Esophagus mucosa (tissue), 1 donor: ENCODE measurements at places on chromosomes 4 and X. TPM values are rescaled to one million over a fixed set of nuclear protein-coding genes. Genes with fewer than 3 reads are reported as not detected.

CPXCR1 gene
- total RNA-seq, result not detected

CCDC158 gene
- not detected for total RNA-seq

FDCSP gene
- total RNA-seq, result 53.0 TPM

DNA sequence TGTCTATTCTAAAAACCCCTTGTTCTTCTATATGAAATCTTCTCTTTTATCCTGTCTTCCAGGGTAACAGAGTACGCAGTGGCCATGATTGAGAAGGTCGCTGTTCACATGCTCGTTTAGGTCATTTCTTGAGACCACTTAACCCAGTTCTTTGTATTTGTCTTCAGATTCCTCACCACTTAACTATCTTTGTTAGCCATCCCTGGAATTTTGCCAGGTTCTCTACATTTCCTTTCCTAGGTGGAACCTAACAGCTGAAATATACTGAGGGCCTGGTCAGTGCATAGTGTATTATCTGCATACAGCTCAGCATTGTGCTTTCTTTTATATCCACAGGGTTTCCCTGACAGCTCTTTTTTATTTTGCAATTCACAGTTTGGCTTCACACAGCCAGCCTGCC lies 148.9 kb upstream of the GALNT7 start:
- no peak for ATAC-seq

- ATAC-seq, result no peak
Measured at GRCh38 chrX:105845631-105846030, 23.3 kb downstream of the NRK start.

DNA sequence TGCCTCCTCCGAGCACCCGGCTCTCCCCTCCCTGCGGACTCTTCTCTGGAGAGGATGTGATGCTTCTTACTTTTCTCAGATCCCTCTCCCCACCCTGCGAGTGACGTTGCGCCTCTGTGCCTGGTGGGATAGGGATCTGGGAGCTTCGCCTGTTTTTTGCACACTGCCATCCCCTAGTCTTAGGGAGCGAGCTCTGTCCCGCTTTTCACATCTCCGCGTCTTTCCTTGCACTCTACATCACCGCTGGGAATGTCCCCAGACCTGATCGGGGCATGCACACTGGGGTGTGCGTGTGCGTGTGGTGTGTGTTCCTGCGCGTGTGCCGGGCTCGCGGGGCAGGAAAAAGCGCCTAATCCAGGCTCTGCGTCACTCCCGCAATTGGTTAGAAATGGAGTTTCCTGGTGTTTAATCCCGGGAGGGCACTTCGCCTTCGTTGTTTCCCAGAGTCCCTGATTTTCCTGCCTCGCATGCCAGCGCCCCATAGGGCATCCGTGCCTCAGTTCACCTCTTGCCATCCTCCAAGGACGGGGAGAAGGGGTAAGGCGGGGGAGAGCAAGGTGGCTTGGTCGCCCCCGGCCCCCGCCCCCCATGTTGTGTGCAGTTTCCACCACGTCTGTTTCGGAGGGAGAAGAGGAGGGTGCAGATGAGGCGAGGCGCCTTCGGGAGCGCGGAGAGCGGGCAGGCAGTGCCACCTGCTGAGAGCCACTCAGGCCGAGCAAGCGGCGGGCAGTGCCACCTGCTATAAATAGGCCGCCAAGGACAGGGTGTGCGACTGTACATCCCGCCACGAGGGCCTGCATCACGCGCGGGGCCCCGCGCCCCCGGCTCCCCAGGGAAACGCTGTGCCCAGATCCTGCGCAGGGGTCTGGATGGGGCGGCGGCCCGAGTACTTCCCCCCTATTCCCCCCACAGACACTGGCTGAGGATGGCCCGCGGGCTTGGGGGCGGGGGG lies 759 bp upstream of the TBC1D1 start:
- ATAC-seq, result peak; percentile 69

PCDH7 gene
- total RNA-seq, result 13.6 TPM

VEGFC gene
- 1.1 TPM for total RNA-seq

DNA sequence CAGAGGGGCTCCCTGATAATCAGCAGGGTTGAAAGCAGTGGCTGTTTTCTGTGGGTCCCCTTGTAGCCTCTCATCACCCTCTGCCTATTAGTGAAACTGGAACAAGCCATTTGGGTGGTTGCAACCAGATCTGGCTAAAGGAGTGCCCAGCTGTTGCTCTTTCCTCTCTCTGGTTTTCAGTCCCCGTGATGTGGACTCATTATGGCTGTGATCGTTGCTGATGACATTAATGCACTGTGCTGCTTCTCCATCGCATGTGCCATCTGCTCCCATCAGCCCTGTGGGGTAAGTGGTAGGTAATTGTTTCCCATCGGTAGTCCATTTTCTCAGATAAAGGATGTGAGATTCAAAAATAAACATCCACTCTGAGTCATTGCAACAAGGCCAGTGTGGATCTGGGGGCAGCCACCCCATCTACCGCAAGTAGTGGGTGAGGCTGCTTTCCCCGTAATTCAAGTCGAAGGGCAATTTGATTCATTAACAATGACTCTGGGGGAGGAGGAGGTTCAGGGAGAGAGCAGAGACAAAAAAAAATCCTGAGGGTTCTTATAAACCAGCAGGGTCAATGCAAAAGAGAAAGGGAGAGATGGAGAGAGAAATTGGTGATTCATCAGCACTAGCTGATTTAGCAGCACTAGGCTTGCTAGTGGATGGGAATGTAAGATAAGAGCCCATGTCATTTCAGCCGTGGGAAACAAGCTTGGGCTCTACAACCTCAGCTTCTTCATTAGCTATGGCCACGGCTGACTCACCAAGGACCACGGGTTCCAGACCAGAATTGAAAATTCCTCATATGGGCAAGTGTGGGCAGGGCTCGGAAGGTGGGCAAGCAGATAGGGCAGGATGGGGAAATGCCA lies 357.8 kb downstream of the MID1IP1 start:
- no peak for ATAC-seq

GRCh38 chr4:122300776-122301175 lies 78.0 kb upstream of the ADAD1 start:
- ATAC-seq, result no peak

DNA sequence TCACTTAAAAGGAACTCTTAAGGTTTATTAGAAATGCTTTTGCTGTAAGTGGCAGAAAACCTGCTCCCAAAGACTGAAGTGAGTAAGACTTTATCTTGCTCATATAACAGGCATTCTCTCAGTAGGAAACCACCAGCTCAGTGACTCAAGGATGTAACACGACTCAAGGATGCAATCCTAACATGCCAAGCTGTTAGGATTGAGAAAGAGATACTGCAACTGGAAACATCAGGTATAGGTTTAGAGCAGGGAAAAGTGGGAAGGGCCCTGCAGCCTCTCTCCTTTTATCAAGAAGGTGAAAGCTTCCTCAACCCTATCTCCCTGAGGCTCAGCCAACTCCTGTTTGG lies 11.9 kb upstream of the SLC9A7 start:
- ATAC-seq, result no peak

DNA sequence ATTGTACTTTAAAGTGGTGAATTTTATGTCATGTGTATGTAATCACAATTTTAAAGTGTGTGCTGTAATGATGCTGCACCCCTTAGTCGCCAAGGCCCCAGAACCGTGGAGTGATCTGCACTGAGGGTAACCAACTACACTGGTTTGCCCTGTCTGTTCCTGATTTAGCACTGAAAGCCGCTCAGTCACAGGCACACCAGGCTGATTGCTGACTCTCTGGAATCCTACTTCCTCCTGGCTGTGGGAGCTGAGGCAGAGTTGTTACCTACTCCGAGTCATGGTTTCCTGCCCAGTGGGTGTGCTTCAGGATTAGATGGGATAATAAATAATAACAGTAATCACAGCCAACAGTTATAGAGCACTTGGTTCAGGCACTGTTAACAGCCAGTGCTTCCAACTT lies 645.4 kb downstream of the BCOR start:
- peak; percentile 62 for ATAC-seq

DNA sequence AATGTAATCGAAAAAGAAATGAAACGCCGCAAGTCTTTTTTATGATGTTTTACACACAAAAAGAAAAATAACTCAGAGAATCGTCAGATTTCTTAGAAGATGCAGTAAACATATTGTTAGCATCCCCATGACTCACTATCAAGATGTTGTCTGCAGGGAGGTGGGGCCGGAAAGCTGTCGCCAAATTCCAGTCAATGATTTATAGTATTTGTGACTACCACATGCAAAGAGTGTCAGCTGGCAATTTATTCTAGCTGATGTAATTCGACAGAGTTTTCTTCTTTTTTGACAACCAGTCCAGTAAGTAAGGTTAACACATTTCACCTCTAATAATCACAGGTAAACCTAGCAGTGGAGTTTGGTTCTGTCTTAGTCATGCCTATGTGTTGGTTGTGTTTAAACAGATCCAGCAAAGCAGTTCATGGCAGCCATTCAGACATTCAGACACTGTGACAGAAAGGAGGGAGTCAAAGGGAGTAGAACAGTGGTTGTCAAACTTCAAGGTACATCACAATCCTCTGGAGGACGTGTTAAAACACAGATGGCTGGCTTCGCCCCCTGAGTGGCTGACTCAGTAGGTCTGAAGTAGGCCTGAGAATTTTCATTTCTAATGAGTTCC lies 19.8 kb upstream of the PPP1R2C start:
- peak; percentile 22 for ATAC-seq

- ATAC-seq, result no peak
Measured at GRCh38 chrX:132983496-132983895, 25.1 kb upstream of the HS6ST2 start.

GRCh38 chrX:148381603-148382002 lies 118.8 kb upstream of the AFF2 start:
- no peak for ATAC-seq

- no peak for ATAC-seq
Measured at GRCh38 chrX:35682476-35682875, 115.7 kb upstream of the MAGEB16 start.

GRCh38 chr4:140042634-140043033 lies 111.3 kb downstream of the MAML3 start:
- ATAC-seq, result no peak

GRCh38 chr4:88854481-88854880 lies 156.9 kb upstream of the NAP1L5 start:
- no peak for ATAC-seq

JADE3 gene
- total RNA-seq, result 4.9 TPM

DNA sequence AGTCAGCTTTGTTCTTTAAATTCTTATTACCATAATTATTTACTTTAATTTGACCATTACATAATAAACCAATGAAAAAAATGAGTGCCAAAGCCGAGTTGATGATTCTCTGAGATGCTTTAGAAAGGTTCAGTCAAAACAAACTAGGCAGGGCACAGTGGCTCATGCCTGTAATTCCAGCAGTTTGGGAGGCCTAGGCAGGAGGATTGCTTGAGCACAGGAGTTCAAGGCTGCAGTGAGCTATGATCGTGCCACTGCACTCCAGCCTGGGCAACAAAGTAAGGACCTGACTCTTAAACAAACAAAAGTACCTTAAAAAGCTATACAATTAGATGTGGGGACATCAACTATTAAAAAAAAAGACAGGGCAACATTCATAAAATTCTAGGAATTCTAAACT lies 75.0 kb downstream of the AFAP1 start:
- ATAC-seq, result no peak

MMAA gene
- 7.6 TPM for total RNA-seq

DNA sequence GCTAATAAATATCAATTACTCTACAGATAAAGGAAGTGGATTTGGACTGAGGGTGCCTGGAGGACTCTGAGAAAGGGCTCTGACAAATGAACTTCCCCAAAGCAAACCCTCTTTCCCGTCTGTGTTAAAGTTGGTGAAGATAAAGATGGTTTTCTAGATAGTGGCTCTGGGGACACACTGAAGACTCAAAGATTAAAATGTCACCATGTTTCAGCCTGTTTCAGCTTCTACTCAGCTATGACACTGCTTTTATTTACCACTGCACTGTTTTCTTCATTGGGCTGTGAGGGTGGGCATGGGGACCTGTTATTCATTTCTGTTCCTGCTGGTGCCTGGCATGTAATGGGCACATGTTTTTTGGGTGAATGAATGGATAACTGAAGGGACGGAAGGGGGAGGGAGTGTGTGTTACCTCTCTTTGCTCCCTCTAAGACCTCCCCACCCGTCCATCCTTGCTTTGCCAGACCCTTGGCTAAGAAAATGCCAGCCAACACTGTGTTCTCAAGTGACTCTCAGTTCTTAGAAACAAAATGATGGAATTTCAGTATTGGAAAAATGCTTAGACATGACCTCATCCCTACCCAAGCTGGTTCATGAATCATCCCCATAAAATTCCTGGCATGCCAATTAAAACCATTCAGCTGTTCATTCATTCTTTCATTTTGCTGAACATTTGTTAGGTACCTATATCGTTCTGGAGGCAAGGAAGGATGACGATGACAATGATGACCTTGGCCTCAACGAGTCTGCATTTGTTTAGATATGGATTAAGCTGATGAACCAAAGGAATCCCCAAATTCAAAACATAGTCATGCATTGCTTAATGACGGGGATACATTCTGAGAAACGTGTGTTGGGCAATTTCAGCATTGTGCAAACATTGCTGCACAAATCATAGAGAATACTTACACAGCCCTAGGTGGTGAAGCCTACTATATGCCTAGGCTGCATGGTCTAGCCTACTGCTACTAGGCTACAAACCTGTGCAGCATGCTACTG lies 13.4 kb upstream of the STK32B start:
- peak; percentile 66 for ATAC-seq

DNA sequence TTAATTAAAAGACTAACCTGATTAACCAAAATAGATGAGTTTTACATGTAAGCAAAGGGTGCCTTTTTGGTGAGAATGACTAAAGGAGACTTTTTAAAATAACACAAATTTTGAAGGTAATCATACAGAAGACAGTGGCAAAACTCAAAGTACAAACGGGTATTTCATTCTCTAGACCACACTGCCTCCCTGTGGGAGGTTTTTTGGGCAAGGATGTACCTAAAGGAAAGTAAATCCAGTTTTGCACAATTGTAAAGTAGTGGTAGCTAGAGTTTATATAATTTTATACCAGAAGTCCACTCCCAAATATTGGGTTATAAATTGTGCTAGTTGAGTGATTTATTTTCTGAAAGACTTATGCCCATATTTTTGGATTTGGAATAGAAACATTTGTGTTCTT lies 201.0 kb downstream of the PAPSS1 start:
- ATAC-seq, result peak; percentile 45
